ENCODE measurements at places on chromosomes 6 and 20.

- no peak for DNase-seq
Measured at GRCh38 chr6:98920904-98921431, 26.8 kb downstream of the FBXL4 start.

- no peak for DNase-seq
Measured at GRCh38 chr20:4026093-4026601, 10.8 kb upstream of the RNF24 start.

DNA sequence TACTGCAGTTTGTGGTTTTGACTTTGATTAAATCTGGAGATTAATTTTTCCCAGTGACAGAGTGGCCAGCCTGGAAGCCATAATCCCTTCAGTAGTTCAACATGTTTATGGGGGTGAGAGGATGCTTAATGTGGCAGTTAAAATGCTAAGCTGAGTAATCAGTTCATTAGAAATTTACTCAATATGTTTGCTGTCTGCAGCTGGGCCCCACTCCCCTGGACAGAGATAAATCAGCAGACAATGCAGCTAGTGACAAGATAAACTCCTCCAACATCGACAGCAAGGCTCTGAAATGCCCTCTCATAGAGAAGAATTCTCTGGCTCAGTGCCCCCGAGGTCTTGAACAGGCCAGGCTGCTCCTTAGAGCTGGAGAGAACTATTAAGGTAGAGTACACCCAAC lies 101.9 kb downstream of the LRFN2 start:
- no peak for DNase-seq

DNA sequence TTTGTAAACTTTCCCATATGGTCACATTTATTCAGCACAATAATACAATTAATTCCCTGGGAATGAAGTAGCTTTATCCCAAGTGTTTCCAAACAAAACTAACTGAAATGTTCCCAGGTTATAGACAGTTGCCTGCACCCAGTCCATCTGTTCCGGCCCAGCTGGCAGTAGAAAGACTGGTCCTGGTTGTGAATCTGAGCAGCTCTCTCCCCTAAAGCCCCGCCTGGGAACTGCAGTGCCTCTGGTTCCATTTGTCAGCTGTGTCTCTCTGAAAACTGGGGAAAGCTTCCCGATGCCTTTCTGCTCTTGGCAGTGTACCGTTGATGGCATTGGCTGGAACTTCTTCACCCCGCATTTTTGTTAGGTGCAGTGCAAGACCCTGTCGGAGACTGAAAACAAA lies 8.7 kb downstream of the MTHFD1L start:
- DNase-seq = no peak

- DNase-seq = no peak
Measured at GRCh38 chr20:47315339-47316056, 41.0 kb downstream of the ZMYND8 start.

DNA sequence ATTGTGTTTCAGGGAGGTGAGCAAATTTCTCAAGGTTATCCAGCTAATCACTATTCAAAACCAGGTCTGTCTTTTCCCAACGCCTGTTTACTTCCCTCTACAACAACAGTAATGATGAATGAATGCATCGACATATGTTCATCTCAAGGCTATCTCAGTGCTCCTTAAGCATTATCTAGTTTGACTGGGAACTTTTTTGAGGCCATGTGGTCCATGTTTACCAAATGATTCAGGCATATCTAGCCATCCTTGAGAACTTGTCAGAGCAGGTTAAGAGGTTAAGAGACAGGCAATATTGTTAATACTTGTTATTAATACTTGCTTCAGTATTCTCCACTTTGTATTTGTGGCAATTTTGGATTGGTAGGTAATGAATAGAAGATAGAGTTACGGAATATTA lies 1038.4 kb upstream of the FLRT3 start:
- no peak for DNase-seq
